ENCODE measurements at places on chromosomes 16 and 17. TPM values are rescaled to one million over a fixed set of nuclear protein-coding genes. Genes with fewer than 3 reads are reported as not detected.
A peak's percentile ranks its signal among the peaks of the same experiment; 100 is the strongest.

DNA sequence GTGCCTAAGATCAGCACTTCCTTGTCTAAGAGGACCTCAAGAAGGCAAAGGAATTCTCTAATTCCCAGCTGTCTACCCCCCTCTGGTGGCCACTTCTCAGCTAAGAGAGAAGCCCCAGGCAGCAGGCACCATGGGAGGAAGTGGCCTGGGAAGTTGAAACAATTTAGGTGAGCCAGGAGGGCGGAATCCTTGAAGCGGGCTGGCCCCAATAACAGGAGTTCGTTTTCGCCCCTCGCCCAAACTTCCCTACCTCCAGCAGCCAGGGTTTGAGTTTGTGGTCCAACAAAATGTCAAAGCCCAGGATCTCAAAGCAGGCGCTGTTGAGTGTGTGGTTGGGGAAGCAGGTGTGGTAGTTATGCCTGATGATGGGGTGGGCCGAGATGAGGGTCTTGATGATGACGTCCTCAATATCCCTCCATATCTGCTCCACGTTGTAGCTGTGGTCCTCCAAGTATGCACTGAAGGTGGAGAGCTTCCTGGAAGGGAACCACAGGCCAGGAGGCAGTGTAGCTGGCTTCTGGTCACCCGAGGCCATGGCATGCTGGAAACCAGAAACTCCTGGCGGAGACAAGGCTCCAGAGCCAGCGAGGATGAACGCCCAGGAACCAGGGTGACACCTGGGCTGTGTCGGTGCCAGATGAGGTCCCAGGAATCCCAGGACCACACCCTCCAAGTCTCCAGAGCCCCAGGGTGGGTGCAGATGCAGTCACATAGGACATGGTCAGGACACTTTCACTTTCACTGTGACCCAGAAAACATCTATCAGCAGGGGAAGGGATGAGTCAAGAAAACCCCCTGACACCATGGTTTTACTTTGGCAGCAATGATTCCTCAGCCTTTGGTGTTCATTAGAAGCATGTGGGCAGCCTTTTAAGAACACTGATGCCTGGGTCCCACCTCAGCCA, 25.6 kb downstream of the TTLL6 start:
- peak; percentile 38 for DNase-seq

DNA sequence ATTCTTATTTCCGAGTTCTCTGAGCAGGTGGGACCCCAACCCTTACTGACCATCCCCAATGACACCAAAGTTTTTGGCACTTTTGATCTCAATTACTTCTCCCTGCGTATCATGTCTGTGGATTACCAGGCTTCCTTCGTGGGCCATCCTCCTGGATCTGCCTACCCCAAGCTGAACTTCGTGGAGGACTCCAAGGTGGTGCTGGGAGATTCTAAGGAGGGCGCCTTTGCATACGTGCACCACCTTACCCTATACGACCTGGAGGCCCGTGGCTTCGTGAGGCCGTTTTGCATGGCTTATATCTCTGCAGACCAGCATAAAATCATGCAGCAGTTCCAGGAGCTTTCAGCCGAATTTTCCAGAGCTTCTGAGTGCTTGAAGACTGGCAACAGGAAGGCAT, 868 bp downstream of the SMCR8 start:
- no peak for DNase-seq

GRCh38 chr16:71172481-71173207, 57.9 kb downstream of the HYDIN start:
- DNase-seq, result no peak

DNA sequence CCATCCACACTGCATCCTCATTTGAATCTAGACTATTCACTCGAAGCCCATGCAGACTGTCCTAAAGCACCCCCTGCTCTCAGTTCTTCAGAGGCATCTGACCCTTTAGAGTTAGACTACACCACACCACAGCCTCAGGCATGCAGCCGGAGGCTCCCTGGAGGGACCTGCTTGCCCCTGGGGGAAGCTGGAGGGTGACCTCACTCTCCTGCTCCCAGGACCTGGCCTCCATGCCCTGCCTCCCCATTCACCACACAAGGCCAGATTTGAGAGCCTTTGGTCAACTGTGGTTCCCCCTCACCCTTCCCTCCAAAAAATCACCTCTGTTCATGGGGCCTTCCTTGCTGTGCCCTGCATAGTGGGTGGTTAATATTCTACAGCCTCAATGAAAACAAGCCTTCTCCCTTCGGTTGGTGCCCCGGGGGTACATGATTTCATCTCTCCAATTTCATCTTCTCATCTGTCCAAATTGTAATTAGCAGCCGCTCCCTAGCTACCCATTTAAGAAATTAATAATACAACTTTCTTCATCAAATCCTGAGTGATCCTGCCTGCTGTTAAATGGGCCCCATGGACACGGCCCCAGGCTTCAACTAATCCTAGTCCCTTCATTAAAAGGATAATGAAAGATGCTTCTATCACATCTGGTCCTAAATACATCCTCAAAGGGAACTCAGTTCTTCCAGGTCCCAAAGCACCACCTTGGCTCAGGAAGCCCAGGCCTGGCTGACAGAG, 24.4 kb downstream of the ABCC12 start:
- DNase-seq, result no peak

GRCh38 chr17:40577611-40578065, 12.4 kb upstream of the CCR7 start:
- DNase-seq, result no peak

CCDC144A gene
- total RNA-seq, result 13.8 TPM

PPY gene
- total RNA-seq, result not detected

PPP1R1B gene
- 13.4 TPM for total RNA-seq
